Stimulated activated effector memory CD8-positive, alpha-beta T cell treated with anti-CD3 and anti-CD28 coated beads, Interleukin-12 subunit alpha, Interleukin-12 subunit beta, amount 100 ng/mL, for 72 hours (primary cell): ENCODE measurements at places on chromosomes 7 and 10.
A peak's percentile ranks its signal among the peaks of the same experiment; 100 is the strongest.

- no peak for DNase-seq
Measured at GRCh38 chr10:123639131-123639530, 27.0 kb upstream of the GPR26 start.

GRCh38 chr7:26513948-26514347 lies 222.3 kb downstream of the SNX10 start:
- no peak for DNase-seq

- DNase-seq = no peak
Measured at GRCh38 chr10:68251625-68252495, 19.9 kb upstream of the ATOH7 start.

- no peak for DNase-seq
Measured at GRCh38 chr10:132993271-132994184, 51.2 kb upstream of the CFAP46 start.

- no peak for DNase-seq
Measured at GRCh38 chr7:97081521-97082300, 35.8 kb upstream of the SDHAF3 start.

- no peak for DNase-seq
Measured at GRCh38 chr7:91847231-91847630, 33.3 kb downstream of the MTERF1 start.

DNA sequence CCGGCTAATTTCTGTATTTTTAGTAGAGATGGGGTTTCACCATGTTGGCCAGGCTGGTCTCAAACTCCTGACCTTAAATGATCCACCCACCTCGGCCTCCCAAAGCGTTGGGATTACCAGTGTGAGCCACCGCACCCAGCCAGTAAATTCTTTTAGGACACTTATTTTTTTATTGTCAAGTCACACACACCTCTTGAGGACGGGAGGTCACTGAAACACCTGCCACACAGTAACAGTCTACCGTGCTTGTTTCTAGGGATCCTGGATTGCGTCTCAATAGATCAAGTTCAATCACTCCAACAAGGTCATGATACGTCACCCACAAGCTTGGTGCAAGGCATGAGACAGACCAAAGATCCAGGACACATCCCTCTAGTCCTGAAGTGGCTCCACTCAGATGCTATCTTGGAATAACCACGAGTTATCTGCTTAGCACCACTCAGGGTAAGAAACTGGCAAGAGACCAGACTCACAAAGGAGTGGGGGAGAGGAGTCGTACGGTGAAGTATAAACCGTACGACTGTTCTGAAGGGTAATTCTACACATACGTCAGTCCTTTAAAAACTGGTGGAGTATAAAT lies 58.9 kb upstream of the NCAPG2 start:
- no peak for DNase-seq

- DNase-seq = no peak
Measured at GRCh38 chr10:17651896-17652295, 7.9 kb downstream of the STAM start.

DNA sequence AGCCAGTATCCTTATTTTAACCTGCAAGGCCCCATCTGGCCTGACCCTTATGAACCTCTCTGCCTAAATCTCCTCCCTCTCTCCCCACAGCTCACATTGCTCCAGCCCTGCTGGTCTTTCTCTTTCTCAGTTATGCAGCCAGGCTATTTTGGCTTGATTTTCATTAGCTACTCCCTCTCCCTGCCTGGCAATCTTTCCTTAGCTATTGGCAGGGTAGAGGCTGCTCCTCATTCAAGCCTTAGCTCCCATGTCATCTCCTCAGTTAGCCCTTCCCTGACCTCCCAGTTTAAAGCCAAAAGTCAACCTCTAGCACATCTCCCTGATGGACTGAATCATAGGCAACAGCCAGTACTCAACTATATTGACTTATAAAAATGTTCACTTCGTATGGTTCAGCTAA lies 214.4 kb upstream of the CELF2 start:
- no peak for DNase-seq

GRCh38 chr7:103905997-103906396 lies 83.5 kb downstream of the RELN start:
- no peak for DNase-seq

DNA sequence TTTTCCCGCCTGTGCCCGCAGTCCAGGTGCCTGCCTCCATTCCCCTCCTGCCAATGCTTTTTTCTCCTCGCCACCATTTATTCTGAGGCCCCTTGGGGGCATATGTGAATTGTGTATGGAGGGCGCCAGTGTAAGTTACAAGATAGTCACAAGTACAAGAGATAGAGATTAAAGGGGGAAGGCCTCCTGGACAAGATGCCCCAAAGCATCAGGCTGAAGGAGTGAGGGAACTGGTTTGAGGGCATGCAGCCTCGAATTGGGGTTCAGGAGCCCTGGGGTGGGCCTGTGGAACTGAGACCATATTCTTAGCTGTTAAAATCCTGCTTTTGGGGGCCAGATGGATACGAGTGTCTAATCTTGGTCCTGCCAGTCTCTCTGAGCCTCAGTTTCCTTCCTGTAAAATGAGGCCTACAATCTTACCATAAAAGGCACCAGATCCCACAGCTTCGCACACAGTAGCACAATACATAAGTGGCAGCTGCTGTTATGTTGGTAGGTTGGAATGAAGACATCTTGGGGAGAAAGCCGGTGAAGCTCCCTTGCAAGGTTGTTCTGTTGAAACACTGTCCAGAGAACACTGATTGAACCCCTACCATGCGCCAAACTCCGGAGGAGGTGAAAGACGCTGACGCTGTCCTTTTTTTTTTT lies 545 bp upstream of the COMTD1 start:
- no peak for DNase-seq

DNA sequence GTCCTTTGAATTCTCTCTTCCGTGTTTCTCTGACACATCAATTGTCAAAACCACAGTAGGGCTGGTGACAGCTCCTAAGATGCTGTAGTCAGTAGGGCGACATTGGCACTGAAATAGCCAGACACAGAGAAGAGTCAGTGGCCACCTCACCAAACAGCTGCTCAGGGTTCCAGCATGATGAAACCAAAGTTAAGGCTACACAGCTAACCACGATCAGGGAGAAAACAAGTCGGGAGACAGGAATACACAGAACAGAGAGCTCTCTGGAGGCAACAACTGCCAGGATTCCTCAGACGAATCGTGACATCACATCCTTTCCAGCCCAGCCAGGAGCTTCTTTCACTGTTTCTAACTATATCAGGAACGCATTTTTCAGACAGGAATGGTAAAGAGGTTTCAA lies 922.2 kb downstream of the SORCS1 start:
- no peak for DNase-seq

DNA sequence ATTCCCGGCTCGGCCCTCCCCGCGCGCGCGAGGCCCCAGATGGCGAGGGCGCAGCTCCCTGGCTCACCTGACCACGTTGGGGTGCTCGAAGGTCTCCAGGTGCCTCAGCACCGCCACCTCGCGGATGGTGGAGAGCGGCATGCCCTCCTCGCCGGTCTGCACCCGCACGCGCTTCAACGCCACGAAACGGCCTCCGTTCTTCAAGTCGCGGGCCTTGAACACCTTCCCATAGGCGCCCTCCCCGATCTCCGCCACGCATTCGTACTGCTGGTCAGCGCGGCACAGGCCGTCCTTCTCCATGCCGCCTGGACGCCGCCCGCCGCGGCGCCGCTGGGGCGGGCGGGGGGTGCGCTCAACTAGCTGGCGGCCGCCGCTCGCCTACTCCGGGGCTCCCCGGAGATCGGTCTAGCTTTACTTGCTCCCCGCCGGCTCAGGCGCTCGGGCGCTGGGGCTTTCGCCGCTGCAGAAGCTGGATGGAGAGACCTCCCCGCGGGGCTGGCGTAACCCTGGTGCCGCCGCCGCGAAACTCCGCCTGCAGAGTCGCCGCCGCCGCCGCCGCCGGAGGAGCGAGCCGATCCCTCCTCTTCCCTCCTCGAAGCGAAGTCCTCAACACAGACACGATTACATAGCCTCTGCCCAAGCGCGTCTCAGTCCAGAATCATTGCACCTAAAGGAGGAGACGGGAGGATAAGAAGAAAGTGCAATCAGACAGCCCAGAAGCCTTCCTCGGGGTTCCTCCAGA lies 3.2 kb downstream of the CDK6 start:
- peak; percentile 85 for DNase-seq

- no peak for DNase-seq
Measured at GRCh38 chr10:3902809-3903410, 117.9 kb upstream of the KLF6 start.

DNA sequence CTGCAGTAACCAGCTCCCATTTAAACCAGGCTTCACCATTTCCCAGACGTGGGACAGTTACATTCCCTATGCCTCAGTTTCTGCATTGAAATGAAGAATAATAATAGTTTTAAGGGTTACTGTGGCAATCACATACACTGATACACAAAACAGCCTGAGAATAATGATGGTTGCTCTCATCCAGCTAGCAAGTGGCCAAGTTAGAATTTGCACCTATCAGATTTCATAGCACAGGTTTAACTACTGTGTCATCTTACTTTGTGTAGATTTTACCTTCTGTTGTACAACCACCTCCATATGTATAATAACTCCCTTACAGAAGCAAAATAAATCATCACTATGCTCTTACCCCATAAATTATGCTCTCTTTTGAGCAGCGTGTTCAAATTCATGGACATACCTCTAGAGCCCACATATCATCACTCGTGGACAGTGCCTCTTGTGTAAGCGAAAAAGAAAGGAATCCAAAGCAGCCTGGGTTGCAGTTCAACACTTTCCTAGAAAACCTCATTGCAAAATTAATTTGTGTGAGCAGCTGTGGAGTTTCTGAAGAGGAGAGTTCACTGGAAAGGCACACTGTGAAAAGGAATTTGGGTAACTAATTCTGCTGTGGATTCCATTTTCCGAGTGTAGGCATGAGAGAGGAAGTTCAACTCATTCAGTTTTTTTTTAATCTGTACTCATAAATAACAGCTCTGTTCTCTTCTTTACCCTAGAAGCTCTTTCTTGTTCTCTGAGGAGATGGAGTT lies 492.5 kb downstream of the ARL4A start:
- no peak for DNase-seq

DNA sequence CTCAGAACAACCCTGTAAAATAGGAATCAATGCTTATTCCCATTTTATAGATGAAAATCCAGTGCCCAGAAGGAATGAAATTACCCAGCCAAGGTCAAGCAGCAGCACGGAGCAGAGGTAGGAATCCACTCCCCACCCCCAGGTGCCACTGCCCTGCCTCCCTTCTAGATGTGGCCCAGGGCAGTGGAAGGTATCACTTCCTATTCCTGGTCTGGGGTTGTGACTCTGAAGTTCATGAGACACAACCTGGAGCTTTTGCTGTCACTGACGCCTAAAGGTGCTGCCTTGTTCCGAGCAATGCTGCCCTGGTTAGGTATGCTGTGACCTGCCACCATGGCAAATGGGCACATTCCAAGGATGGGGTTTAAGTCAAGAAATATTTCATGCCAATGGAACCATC lies 53.6 kb downstream of the PIK3AP1 start:
- no peak for DNase-seq

- no peak for DNase-seq
Measured at GRCh38 chr7:108203537-108203936, 73.4 kb upstream of the LAMB4 start.

GRCh38 chr10:21003240-21003822 lies 106.2 kb upstream of the NEBL start:
- no peak for DNase-seq

DNA sequence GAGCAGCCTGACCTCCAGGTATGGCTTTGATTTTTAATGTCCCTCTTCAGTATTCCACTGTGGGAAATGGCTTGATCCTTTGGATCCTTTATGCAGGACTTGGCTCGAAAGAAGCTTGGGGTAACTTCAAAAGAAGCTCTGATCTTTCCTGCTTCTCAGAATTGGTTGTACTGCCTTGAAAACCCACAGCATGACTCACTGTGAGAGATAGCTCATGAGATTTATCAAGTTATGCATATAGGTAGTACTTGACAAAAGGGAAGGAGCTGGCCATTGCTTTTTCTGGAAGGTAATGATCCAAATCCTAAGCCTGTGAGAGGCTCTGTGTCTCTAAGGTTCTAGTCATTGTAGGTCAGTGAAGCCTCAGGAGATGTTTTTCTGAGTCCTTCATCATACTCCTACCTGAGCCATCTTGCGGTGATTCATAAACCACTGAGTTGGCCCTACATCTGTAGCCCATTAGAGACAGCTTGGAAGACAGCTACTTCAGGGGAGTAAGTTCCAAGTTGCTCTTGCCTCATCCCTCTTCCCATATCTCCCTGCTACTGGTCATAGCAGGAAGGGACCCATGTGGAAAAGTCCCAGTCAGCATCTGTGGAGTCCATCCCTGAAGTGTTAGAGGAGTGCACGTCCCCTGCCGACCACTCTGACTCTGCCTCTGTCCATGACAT lies 36.7 kb upstream of the NFKB2 start:
- no peak for DNase-seq

GRCh38 chr10:129233351-129234148 lies 233.5 kb upstream of the MGMT start:
- no peak for DNase-seq

GRCh38 chr7:130914554-130915294 lies 180.7 kb upstream of the KLF14 start:
- DNase-seq = no peak
